ENCODE measurements at places on chromosomes 7 and 10.
A peak's percentile ranks its signal among the peaks of the same experiment; 100 is the strongest.

DNA sequence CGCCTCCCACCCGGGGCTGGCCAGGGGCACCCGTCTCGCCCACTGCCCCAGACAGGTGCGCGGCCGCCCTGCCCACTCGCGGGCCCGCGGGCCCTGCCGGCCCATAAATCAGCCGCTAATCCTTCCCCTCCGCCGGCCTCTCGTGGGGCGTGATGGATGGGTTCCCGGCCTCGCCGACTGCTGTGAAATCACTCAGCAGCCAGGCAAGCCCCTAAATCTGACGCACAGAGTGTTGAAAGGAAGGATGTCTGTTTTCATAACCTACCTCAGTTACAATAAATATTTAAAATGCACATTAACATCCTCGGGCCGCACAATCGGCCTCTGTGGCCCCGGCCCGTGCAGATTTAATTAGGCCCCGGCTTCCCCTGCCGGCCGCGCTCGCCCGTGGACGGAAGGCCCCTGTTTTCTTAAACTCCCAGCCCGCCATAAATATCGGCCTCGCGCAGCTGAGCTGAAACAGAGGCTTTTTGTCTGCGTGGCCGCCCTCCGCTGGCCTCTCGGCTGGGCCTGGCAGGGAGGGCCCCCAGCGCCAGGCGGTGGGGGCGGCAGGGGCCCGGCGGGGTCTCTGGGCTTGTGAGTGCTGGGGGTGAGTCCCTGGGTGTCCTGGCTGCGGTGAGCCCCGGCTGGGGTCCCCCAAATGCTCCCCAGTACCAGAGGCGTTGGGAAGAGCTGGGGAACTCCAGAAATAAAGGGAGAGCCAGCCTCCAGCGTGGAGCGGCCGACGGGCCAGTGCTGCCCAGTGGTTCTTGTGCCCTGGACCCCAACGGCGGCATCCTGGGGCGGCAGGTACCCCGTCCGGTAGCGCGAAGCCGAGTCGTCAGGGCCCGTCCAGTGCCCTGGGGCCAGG, 90.7 kb downstream of the UNCX start:
- DNase-seq = no peak

DNA sequence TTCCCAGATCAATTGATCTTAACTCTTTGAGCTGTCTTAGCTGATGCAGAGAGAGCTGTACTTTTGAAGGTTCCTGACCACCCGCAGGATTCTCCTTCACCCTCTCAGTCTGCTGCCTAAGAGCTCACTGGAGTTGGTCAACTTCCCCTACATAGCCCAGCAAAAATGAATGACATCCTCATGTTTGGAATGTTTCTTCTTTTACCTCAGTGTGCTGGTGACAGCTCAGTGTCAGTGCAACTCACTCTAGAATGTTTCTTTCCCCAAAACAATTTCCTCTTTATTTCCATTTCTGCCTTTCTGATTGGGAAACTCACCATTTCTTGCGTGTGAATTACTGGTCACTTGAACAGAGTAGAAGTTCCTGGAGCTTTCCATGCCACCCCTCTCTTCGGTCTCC, 48.7 kb downstream of the LSMEM1 start:
- DNase-seq = no peak

DNA sequence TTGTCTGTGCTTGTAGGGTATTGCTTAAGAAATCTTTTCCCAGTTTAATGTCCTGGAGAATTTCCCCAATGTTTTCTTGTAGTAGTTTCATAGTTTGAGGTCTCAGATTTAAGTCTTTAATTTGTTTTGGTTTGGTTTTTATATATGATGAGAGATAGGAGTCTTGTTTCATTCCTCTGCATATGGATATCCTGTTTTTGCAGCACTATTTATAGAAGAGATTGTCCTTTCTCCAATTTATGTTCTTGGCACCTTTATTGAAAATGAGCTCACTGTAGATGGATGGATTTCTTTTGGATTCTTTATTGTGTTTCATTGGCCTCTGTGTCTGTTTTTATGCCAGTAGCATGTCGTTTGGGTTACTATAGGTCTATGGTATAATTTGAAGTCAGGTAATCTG, 20.2 kb downstream of the ADIRF start:
- DNase-seq = no peak

- no peak for DNase-seq
Observed at GRCh38 chr10:53003094-53003493, 230.5 kb upstream of the MBL2 start.

DNA sequence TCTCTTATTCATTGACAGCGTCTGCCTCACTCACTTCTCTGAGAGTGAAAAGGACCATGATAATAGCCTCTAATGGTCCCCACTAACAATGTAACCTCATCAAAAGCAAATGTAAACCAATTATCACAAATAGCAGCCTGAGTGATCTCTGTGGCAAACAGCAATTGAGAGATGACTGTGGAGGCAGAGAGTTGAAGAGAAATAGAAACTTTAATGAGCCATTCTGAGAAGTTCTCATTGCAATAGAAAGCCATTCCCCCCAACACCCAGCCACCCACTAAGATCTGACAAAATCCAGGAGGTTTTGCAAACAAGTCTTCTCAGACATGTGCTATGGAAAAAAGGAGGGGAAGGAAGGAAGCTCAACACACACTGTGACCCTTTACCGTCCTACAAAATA, 44.2 kb upstream of the RNF148 start:
- DNase-seq = no peak

DNA sequence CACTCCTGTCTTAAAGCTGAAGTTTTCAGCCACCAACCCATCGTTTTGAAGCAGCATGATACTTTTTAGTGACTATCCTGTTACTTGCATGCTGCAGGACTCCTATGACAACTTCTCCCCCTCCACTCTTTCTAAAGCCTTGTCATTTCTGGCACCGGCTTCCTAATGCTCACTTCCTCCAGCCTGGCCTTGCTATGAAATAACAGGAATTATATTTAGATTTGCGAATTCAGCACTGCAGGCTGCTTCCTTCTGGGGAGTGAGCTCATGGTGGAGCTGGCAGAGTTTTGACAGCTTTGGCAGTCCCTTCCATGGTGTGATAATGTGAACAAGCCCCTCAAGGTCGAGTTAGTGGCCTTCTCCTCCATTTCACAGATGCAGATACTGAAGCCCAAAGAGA, 13.4 kb downstream of the BLNK start:
- no peak for DNase-seq

GRCh38 chr7:76303202-76304147, 1.0 kb downstream of the HSPB1 start:
- DNase-seq = peak; percentile 90

DNA sequence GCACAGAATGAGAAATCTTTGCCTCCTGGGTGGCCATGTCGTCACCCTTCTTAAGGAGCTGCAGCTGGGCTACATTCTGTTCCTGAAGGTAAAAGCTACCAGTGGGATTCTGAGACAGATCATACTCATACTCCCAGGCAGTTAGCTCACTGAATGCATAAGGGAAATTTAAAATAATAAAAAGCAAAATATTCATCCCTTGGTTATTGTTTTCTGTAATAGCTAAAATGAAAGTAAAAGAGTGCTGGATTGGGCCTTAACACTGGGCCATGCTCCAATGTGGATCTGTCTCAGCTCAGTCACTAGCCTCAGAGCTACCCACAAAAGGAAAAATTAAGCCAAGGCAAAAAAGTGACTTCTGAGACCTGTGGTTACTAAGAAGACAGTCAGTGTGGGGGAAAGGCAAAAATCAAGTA, 8.9 kb upstream of the DYNC2I1 start:
- DNase-seq = no peak

DNA sequence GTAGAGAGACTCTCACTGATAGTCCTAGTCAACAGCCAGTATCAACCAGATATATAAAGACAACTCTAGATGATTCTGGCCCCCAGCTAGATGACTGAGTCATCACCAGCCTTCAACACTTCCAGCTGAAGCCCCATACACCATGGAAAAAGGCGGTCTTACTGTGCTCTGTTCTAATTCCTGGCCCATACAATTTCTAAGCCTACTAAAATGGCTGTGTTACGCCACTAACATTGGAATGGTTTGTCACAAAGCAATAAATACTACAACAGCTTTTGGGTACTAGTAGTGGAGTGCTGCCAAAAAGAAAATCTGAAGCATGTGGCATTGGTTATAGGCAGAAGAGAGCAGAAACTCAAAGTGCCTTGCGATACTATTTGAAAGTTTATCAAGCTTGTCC, 13.0 kb upstream of the TES start:
- DNase-seq = no peak

DNA sequence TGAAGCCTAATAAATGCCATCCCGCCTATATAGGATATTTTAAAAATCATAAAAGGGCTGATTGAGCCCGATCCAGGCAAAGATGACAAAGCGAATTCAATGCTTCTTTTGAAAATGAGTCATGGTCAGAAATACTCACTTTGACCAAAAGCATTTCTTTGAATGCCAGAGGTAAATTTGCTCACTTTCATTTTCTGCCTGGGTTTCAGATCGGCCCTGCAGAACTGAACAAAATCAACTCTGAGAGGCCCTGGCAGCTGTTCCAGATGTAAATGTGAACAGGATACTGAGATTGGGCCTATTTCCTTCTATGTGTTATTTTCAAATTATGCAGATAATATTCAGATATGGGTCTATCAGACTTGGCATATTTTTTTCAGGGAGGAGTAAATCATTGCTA, 114.8 kb upstream of the ARID5B start:
- peak; percentile 68 for DNase-seq

DNA sequence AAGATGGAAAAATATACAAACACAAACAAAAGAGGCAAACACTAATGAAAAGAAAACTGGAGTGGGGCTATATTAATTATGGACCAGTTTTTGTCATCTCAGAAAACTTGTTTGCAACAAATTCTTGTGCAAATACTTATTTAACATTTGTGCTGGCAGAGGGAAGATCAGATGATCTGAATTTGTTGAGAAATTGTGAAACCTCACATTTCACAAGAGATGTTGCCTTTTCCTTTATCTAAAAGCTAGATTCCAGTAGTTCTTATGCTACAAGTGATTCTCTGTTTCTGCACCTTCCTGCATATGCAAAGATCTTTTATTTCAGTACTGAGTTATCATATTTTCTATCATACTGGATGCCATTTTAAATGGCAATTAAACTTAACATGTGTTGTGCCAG, 320.7 kb downstream of the SUGCT start:
- no peak for DNase-seq

DNA sequence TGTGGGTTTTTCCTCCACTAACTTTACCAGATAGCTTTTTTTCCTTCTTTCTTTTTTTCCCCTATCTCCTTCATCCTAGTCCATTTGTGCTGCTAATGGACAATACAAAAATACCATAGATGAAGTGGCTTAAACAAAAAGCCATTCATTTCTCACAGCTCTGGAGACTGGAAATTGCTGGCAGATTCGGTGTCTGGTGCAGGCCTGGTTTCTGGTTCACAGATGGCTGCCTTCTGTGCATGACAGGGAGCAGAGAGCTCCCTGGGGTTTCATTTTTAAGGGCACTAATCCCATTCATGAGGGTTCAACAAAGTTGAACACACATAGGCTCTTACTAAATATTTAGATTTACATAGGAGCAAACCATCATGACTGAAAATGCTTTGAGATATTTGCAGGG, 467.4 kb downstream of the TYW1 start:
- no peak for DNase-seq

- no peak for DNase-seq
Observed at GRCh38 chr7:151013733-151014497, 10.4 kb downstream of the ATG9B start.

DNA sequence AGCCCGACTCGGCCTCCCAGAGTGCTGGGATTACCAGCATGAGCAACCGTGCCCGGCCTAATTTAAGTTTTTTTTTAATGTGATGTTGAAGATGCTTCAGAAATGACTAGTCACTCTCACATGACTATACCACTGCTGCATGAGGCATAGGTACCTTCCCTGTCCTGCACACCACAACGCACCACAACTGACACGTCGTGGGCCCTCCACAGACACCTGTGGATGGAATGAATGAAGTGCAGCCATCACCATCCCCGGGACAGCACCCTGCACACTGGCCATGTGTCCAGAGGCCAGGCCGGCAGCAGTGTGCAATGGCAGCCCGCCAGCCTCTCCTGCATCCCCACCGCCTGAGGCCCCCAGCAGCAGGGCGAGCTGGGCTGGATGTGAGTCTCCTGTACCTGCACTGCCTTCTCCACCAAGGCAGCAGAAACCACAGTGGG, 55.1 kb downstream of the VOPP1 start:
- no peak for DNase-seq

DNA sequence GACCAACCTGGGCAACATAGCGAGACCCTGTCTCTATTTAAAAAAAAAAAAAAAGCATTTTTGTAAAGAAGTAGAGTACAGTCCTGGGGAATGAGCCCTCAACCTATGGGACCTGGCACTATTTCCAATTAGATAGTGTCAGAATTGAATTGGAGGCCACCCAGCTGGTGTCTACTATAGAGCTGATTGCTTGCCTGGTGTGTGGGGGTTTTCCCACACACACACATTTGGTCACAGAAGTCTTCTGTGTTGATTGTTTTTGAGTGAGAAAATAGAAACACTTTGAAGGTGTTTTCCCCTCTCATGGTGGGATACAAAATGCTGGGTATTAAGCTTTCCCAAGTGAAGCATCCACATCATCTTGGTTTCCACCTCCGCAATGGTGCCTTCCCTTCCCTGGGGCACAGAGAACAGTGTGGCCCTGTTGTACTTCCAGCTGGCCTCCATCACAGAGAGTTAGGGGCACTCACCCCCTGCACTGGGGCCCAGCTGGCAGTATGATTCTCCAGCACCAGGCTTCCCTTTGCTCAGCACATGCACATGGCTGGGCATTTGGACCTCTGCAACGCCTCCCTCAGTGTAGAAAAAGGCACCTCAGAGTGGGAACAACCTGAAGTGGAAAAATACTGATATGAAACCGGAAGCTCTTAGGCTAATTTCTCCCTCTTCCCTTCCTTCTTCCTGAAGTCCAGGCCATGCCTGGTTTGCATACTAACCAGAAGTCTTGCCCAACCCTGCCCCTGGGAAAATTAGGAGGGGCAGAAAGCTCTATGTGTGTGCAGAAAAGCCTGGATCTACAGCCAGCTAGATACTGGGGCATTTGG, 10.7 kb upstream of the NFKB2 start:
- DNase-seq = no peak

DNA sequence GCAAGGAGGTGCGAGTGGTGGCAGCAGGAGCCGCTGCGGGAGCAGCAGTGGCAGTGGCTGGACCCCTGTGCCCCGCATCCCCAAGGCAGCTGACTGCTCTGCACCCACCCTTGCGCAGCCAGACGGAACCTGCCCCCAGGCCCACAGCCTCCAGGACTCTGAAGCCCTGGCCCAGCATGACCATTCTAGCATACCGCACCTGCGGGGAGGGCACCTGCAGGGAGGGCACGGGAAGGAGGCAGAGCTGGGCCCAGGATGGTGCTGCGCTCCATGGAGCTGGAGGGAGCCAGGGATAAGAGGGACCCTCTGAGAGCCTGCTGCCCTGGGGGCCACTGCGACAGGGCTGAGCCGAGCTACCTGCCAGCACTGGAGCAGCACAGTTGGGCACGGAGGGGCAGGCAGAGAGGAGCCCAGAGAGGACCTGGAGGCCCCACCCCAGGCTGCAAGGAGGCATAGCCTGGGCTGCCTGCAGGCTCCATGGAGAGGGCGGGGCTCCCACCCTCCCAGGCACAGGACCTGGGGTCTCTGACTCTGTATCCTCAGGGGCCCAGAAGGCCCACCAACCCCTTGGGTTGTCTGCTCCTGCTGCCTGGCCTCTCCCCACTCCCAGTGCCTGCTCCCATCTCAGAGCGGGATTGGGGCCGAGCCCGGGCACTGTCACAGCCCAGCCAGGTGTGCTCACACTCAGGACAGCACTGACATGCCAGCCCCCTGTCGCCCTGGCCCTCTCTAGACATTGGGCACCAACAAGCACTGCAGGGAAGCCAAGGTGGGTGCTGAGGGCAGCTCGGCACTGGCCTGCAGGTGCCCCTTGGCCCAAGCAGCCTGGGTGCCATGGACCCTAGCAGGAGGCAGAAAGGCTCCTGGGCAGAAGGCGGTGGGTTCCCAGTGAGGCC, 87.6 kb downstream of the HTR7 start:
- DNase-seq = no peak

Data from RWPE1 (cell line).